ENCODE measurements at places on chromosomes 5 and 9.

GRCh38 chr5:94103514-94104245, 362.3 kb upstream of the POU5F2 start:
- no peak for DNase-seq

- no peak for DNase-seq
Observed at GRCh38 chr9:109912726-109913460, 132.9 kb downstream of the PALM2AKAP2 start.

- DNase-seq, result no peak
Observed at GRCh38 chr5:93303291-93303691, 277.7 kb downstream of the NR2F1-AS1 start.

- DNase-seq, result no peak
Observed at GRCh38 chr9:86794391-86795046, 152.8 kb downstream of the GAS1 start.

GRCh38 chr5:83368319-83368718, 103.2 kb upstream of the VCAN start:
- DNase-seq, result no peak

DNA sequence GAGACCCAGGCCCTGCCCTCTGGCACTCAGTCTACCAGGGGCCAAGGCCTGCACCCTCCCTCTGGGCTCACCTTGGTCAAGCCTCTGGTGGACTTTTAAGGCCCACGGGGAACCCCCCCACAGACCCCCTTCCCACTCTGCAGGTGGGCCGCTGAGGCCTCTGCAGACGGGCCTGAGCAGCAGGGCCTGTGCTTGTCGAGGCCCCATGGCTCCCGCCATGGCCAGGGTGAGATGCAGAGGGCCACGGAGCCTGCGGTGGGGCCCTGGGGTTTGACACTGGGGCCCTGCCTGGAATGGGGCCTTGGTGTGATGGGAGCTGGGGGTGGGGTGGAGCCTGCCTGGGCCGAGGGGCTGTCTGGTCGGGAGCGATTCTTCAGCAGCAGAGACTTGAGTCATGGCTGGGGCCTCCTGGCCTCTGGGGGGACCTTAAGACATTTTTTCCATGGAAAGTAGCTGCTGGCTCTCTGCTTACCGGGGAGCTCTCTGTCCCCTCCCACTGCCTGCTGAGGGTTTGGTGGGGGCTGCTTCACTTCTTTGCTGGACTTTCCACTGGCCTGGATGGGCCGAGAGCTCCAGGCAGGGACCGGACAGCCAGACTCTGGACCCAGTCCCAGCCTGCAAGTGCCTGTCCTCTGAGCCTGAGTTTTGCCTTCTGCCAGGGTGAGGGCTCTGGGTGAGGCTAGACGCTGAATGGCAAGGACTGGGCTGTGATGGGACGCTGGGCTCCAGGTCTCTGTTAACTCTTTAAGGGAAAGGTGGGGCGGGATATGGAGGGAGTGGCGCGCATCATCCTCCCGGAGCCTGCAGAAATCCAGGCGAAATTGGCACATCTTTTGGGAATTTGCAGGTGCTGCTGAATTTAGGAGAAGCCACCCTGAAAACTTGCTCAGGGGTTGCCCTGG, 132.2 kb downstream of the RXRA start:
- DNase-seq, result no peak

- DNase-seq, result no peak
Observed at GRCh38 chr5:43571237-43571636, 14.4 kb upstream of the PAIP1 start.

DNA sequence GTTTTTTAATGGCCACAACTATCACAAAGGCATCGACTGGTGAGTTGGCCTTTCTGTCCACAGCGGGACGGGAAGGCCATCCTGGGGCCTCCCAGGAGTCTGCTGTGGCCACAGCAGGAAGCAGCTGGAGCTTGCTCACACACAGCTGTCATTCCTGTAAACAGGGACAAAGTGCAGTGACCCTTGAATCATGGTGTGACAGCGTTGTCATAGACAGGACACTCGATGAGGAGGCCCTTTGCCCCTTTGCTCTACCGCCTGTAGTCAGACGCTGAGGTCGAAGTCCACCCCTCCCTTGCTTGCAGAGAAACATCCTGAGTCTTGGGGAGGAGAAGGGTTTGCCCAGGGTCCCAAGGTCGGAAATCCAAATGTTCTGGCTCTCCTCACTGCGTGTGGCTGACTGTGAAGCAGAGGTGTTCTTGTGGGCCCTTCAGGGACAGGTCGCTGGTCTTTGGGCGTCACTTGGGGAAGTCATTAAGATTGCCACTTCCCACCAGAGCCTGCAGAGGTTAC, 35.1 kb downstream of the NDST1 start:
- no peak for DNase-seq

GRCh38 chr5:181280251-181280762, 19.4 kb upstream of the TRIM52 start:
- no peak for DNase-seq

GRCh38 chr5:13941468-13941867, 3.0 kb downstream of the DNAH5 start:
- no peak for DNase-seq

DNA sequence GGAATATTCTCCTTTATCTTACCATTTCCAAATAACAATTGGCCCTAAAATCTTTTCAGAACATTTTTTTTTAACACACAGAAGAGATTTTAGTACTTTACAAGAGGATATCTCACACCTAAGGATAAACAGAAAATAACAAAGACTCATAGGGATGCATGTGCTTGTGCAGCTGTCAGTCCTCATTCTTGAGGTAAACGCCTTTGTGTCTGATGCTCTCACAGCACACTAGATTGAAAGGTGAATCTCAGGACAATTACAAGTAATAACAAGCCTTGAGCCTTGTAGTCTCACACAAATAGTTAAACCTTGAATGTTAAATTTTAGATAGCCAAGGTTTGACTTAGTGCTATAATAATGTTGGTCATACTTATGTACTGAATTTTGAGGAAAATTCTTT, 439.2 kb downstream of the PTPRD start:
- DNase-seq, result no peak

Measured in RWPE2 (cell line).